ENCODE measurements at places on chromosomes 4 and X.

DNA sequence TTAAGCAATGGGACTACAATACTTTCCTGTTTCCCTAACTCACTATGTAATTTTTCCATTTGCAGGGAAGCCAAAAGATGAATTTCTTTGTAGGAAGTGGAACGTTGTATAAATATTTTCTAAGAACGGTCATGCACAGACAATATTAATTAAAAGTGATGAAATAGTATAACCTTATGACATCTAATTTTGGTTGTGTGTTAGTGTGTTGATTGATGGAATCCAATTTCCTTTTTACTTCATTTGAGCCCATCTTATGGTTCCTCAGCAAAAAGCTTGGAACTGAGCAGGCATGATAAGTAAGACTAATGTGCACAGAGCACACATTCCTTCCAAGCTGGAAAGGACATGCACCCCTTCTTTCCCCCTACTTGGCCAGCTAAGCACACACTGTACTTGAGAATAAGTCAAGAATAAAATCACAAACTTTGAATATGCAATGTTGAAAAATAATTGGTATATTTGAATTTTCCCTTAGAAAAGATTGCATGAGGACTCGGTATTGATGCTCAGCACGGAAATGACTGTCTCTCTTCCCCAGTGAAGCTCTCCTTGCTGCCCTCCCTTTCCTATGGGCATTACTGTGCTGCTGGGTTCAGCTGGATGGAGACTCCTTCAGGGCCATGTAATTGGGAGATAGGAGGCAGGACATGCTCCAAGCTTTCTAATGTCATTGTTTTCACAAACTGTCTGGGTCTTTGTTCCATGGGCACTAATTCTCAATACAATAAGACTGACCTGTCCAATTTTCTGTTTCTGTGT is 19.2 kb upstream of the PDLIM3 start:
- DNase-seq = no peak

DNA sequence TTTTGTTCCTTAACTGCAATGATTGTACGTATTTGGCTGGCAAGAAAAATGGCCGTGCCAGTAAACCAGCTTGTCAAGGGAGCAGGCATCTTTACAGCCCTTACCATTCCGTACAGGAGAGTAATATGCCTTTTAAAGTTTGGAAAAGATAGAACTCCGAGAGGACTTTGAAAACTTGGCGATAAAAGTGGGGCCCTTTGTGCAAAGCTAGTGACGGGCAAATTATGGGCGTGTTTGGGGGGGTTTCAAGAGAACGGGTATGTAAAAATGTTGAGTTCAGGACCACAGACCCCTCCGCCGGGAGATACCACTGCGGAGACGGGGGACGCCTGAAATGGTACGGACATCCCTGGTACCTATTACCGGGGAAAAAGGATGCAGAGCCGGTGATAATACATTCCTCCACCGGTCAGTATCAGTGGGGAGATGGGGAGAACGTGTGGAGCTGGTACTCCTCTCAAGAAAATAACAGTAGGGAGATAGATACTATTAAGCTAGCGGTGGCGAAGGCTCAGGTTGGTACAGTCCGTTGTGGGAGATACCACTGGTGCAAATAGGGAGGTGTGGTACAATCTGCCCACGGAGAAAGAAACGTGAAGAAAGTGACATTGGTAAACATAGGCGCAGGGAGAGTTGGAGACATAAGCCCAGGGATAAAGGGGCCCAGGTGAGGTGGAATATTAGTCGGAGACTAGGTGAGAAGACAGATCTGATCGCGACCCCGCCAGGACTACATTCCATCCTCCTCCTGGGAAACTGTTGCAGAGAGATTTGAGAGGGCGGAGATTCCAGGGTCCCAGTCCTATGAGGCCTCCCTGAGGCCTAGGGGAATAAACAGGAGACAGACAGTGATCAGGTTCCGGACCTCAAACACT is 14.5 kb downstream of the SPACA5 start:
- DNase-seq = peak; percentile 77

GRCh38 chr4:56821381-56822243 is at the start of gene SPINK2:
TSS of gene SPINK2 (minus strand) at chr4:56821701. CDS start at chr4:56821662, 39 bp downstream.
- peak; percentile 63 for DNase-seq

- no peak for DNase-seq
Measured at GRCh38 chrX:2875798-2876399, 47.2 kb downstream of the GYG2 start.

- DNase-seq = no peak
Measured at GRCh38 chrX:137547291-137547690, 18.6 kb upstream of the ZIC3 start.

GRCh38 chrX:10725071-10725470 is 104.7 kb upstream of the MID1 start:
- no peak for DNase-seq

- no peak for DNase-seq
Measured at GRCh38 chr4:94564252-94564651, 112.5 kb downstream of the PDLIM5 start.

- no peak for DNase-seq
Measured at GRCh38 chr4:40190019-40190418, 6.8 kb upstream of the RHOH start.

DNA sequence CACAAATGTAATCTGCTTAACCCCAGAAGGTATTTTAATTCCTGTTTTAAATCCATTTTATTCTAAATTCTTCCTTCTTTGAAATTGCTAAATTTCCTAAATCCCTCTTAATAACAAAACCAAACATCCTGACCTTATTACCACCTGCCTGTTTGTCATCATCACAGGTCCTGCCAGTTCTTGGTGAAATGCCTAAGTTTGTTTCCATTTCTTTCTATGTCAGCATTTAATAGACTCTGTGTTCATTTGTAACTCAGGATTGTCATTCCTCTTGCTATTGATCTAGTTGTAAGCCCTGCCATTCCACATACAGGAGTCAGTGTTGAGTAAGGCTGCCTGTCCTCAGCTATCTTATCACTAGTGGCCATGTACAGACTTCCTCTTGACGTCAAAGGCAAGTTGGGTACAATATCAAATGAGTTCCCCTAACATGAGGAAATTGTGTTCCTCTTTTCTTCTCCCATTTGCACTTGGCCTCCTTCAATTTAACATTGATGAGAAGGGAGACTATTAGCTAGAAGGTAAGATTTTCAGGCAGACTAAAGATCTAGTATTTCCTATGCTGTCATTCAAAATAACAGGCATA is 440.1 kb downstream of the AFF2 start:
- no peak for DNase-seq

GRCh38 chr4:39521253-39521919 is 5.9 kb downstream of the UGDH start:
- no peak for DNase-seq

GRCh38 chrX:115174548-115174947 is 14.7 kb upstream of the RBMXL3 start:
- DNase-seq = no peak

- DNase-seq = peak; percentile 59
Measured at GRCh38 chrX:46573331-46573891, at the start of gene CHST7. TSS of gene CHST7 (plus strand) at chrX:46573765. CDS start at chrX:46573932, 167 bp downstream.

DNA sequence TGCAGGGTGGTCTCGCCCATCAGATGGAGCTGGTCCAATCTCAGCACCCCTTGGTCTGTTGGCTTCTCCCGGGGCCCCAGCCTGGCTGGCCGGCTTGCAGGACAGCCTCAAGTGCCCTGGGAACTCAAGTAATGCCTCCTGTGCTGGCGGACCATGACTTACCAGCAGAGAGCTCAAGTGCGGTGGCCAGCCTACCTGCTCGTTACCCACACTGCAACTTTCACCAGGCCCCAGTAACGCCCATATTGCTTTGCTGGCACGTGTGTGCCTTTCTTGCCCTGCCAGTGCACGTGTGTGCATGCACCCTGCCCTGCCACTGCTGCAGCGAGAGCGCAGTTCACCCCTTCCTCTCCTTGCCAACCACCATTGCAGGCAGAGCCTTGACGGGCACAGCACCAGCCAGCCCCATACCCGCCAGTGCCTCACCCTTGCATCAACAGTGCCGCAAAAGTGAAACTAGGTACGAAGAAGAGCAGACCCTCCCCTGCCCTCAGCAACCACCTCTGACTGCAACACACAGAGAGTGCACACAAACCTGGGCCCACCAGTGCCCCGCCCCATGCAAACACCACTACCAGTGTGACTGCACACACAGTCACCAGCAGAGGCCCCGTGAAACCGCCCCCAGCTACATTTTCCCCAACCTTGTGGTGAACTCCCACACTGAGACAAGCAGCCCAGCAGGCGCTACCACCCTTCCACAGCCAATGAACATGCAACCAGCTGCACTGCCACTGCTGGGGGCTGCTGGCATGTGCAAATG is 88.9 kb upstream of the POU3F4 start:
- no peak for DNase-seq

- DNase-seq = no peak
Measured at GRCh38 chrX:49204709-49205108, 4.7 kb upstream of the SYP start.

DNA sequence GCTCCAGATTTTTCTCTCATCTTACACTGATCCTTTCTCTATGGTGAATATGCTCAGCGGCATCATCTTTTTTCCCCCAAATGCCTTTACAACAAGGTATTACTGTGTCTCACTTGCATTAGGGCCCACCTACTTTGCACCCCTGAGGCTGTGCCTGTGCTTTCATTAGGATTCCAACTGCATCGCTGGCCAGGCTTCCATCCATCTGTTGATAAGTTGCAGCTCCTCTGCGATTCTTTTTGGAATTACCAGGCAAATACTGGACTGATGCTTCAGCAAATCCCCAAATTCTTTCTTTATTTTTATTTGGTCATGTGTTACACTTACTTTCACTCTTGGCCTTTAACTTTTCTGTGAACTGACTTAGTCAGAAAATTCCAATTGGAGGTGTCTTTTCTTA is 77.3 kb downstream of the AFF2 start:
- DNase-seq = no peak

GRCh38 chr4:7029212-7029611 is 14.0 kb upstream of the TADA2B start:
- no peak for DNase-seq

- DNase-seq = peak; percentile 87
Measured at GRCh38 chr4:176031922-176032321, 33.7 kb upstream of the WDR17 start.

DNA sequence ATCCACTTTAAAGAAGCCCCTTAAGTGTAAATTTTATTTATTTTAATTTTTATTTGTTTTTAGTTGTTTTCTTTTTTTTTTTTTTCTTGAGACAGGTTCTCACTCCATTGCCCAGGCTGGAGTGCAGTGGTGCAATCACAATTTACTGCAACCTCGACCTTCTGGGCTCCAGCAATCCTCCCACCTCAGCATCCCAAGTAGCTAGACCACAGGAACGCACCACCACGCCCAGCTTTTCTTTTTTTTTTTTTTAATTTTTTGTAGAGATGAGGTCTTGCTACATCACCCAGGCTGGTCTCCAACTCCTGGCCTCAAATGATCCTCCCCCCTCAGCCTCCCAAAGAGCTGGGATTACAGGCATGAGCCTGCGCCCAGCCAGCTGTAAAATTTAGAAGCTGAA is 6.0 kb downstream of the SAT1 start:
- no peak for DNase-seq

- peak; percentile 6 for DNase-seq
Measured at GRCh38 chrX:41922431-41923151, 763 bp downstream of the CASK start.

DNA sequence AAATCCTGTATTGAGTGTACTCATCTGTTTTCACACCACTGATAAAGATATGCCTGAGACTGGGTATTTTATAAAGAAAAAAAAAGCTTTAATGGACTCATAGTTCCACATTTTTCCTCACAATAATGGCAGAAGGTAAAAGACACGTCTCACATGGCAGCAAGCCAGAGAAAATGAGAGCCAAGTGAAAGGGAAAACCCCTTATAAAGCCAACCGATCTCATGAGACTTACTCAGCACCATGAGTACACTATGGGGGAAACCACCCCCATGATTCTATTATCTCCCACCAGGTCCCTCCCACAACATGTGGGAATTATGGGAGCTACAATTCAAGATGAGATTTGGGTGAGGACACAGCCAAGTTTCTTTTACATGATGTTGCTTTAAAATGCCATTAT is 171.9 kb downstream of the GALNTL6 start:
- DNase-seq = no peak

DNA sequence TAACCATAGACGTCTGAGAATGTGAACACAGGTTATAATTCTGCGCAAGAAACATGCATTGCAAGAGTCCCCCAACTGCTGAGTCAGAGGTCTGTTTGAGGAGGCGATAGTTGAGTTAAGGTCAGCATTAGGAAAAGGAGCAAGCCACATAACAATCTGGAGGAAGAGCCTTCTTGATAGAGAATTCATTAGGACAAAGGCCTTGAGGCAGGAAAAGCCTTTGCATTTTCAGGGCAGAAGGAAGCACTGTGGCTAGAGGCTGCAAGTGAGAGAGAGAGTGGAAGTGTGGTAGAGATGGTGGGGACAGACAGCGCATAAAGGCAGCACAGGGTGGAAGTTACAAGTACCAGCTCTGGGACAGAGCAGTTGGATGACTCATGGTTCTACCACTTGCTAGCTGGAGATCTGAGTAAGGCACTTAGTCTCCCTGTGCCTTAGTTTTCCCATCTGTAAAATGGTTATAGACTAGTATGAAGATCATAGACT is 125.8 kb upstream of the LNX1 start:
- DNase-seq = no peak

- no peak for DNase-seq
Measured at GRCh38 chrX:130105244-130105643, 5.1 kb downstream of the ELF4 start.

- DNase-seq = no peak
Measured at GRCh38 chrX:25105221-25105620, 89.5 kb upstream of the ARX start.

GRCh38 chr4:164648151-164648848 is 105.6 kb upstream of the SMIM31 start:
- DNase-seq = peak; percentile 95

- no peak for DNase-seq
Measured at GRCh38 chr4:72323227-72323626, 245.8 kb downstream of the ADAMTS3 start.

DNA sequence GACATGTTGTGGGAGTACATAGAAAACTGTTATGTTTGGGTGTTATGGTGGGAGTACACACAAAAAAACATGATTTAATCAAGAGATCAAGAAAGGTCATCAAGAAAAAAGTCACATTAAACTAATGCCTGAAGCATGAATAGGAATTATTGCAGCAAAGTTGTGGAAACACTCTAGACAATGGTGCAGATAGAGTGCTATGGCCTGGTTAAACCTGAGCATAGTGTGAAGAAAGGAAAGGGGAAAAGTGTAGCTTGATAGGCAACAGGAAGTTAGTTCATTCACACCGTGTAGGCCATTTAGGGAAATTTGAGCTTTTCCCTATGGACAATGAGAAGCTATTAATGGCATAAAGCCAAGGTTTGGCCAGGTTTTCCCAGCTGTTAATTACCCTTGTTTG is 162.1 kb upstream of the EMCN start:
- DNase-seq = no peak

DNA sequence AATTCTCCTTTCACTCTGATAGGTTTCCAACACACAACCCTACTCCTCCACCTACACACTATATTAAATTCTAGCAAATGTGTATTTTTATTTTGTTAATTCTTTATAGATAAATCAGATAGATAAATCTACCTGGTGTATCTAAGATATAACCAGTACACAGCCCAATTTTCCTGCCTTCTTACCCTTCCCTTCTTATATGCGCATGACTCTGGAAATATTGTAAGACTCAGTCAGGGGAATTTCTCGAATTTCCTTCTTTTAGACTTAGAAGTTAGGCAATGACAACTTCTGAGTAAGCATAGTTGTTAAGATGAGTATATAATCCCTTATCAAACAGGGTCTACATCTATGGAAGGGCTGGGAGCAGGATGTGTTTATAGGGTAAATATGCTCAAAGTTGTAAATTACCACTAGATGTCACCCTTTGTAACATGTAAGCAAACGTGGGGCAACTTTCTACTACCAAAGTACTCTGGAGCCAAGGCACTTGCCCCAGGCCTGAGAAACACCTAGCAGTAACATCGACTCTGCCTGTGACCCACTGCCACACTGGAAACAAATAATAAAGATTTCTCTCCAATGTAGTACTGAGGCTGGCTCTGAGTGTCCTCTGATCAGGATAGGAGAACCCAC is 444.7 kb downstream of the IQCM start:
- peak; percentile 83 for DNase-seq
